Activated T-helper 1 cell treated with anti-CD3 and anti-CD28 coated beads, Interleukin-2, amount 50 U/mL, for 16 hours (primary cell): ENCODE measurements at places on chromosomes 5 and 9.

- no peak for DNase-seq
Measured at GRCh38 chr5:172610643-172611042, 30.4 kb upstream of the NEURL1B start.

DNA sequence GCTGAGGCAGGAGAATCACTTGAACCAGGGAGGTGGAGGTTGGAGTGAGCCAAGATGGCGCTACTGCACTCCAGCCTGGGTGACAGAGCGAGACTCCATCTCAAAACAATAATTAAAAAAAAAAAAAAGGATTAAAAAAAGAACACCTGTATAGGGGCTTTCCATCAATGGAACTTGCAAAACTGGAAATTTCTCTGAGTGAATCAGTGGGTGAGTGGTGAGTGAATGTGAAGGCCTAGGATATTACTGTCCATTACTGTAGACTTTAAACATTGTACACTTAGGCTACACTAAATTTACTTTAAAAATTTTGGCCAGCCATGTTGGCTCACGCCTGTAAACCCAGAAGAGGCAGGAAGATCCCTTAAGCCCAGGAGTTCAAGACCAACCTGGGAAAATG, 5.7 kb upstream of the RARS1 start:
- DNase-seq: no peak

DNA sequence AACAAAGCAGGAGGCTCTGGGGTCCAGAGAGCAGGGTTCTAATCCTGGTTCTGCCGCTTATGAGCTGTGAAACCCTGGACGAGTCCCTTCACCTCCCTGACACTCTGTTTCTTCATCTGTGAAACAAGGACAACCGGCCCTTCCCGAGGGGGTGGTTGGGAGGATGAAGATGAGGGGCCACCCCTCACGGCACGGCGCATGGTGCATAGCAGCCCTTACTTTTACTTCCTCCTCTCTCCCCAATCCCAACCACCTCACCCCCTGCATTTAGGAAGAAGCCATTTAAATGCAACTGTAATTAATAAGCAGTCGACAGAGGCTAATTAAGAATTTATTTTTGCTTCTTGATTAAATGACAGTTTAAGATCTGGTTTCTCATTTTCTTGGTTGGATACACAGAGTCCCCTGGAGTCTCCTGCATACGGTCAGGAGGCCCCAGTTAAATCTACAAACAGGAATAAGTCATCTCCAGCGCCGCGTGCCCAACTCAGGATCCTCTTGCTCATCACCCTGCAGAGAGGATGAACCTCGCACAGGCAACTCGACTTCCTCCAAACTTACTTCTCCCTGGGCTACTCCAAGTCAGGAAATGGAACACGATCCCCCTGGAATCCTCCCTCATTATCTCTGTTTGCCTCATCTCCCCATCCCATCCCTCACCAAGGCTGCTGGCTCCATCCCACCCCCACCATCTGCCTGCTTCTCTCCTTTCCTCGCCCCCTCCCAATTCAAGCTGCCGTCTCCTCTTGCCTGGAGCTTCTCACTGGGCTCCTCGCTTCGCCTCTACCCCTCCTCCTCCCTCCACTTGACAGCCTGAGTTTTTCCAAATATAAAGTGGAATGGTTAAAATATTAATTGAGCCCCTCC, 95.9 kb downstream of the HRH2 start:
- DNase-seq: no peak

DNA sequence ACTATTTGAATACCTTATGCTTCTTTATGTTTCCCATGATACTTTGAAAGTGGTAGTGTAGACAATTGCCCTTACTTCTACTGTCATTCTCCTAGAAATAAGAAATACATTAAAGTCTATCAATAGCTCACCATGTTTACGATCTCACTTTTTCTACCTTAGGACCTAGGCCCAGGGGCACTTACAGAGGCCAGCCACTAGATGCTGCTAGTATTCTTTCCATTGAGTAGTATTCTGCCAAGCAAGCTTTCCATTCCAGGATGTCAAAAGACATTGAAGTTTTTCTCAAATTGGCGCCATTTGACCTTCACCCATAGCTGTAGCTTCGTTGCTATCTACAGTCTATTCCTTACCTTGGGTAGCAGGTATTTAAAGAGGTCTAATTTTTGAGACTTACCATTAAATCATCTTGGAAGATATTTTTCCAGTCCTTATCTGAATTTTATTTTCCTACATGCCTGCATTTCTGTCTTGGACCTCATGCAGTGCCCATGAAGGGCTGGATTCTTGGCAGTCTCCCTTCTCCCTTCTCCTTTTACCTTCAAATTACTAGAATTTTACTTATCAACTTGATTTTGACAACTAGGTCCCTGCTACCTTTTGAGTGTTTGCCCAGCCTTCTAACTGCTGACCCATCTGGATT, 246.0 kb upstream of the NUDT12 start:
- no peak for DNase-seq

- no peak for DNase-seq
Measured at GRCh38 chr5:88676637-88677375, 206.2 kb downstream of the MEF2C start.

DNA sequence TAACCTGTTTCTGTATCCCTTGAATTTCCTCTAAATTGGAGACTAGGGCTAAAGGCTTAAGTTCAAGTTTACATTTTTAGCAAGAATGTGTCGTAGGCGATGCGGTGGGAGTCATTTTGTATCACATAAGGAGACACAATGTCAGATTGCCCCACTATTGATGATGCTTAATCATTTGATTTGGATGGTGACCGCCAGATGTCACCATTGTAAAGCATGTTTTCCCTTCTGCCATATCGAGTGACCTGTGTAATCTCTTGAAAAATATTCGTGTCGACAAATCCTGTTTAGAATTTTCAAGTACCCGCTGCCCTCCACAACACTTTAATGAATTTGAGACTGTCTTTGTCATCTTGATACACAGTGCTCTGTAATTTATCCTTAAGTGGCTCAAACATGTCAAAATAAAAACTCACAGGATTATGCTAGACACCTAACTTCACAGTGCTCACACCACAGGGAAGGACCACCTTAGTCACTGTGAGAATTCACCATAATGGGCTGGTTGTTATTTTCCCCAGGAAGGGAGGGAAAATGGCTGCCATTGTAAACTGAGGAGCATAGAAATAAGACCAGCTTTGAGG, 34.5 kb upstream of the SLC46A2 start:
- no peak for DNase-seq

DNA sequence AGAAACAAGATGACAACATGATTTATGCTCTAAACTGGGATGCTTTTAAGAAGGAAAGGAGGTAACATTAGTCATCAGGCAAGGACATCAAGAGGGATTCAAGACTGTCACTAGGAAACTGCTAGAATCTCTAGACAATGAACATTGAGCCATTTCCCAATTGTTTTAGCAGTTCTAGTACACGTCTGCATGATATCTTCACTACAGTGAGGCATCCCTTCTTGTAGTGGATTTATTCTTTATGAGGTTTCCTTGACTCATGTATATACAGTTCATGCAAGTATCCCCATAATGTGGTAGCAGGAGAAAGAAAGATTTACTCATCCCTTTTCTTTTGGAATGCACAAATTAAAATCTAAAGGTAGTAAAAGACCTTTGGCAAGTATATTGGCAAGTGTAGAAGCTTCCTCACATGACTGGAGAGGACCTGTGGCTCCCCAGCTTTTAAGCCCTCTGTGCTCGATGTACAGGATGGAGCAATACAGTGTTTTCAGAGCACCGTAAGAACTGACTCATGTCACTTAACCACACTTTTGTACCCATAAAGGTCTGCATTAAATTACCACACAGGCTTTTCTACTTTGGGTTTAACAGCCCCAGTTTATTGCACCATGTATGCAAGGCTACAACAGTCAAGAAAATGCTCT, 335.9 kb downstream of the SEMA5A start:
- DNase-seq: no peak
